AG09319 (cell line): ENCODE measurements at places on chromosomes 1 and 21.

DNA sequence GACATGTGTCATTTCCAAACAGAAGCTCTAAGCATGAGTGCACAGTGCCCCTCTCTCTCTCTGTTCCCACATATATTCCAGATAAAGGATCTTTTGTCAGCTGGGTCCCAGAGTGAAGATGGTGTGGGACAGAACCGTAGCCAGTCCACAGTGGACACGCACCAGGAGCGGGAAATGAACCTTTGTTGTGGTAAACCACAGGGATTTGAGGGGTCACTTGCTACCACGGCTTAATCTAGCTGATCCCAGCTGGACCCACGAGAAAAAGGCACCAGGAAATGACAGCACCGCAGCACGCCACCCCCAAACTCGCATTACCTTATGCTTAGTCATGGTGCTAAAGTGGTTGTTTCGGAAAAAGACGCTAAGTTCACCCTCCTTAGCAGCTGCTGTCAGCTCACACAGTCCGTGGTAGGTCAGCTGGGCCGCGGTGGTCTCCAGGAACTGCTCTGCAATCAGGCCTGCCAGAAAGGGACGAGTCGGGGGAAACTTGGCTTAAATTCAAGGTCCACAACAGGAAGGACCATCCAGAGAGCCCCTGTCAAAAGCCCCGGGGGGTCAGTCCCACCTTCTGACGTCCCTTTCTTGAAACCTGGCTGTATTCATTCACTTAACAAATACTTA is 7.5 kb downstream of the MINDY1 start:
- DNase-seq = no peak

GRCh38 chr1:247824023-247824422 is at the start of gene OR14A16:
Gene OR14A16, minus strand, starts transcription at chr1:247824119. Its CDS starts 8,390 bp downstream, at chr1:247815729.
- no peak for DNase-seq

- DNase-seq = no peak
Observed at GRCh38 chr1:150148837-150149270, 862 bp upstream of the PLEKHO1 start.

DNA sequence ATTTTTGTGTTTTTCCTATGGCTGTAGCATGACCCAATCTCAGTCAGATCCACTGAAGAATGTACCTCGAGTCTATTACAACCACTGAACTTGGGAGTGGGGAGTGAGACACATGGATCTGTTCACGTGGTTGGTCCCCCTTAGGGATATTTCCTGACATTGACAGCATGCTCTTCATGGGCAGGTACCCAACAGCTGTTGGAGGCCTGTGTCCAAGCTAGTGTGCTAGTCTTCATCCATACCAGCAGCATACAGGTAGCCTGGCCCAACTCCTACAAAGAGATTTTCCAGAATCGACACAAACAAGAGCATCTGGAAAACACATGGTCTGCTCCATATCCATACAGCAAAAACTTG is 34.2 kb upstream of the HSD3B1 start:
- no peak for DNase-seq

GRCh38 chr1:204089044-204089751 is 16.3 kb downstream of the SOX13 start:
- no peak for DNase-seq

DNA sequence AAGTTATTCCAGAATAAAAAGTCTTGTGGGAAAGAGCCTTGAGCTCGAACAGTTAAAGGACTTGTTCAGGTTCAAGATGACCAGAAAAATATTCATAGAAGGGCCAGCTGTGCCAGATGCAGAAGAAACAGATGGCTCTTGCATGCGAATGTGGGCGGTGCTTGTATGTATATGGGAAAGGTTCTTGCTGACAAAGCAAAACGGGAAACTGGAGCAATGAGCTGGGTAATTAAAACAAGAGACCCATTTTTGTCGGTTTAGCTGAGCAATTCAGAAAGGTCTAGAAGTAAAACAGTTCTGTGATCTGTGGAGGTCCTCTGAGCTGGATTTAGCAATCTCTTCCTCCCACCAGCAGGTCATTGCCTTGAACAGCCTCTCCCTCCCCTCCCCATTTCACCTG is 107.2 kb upstream of the MARK1 start:
- no peak for DNase-seq

DNA sequence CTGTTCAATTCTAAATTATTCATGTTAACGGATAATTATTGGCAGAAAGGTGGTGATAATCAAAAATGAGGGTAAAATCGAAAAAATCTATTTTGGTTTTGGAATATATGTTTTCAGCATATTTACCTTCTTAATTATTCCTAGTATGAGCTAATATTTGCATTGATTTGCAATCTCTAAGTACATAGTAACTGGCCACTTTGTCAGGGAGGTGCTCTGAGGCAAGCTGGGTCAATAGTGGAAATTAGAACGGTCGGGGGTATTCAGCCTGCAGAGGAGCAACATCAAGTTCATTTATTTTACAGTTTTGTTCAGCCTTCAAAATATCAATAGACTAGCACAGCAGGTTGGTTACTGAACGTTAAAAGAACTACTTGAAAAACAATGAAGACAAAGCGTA is 1.8 kb downstream of the OTUD7B start:
- no peak for DNase-seq

DNA sequence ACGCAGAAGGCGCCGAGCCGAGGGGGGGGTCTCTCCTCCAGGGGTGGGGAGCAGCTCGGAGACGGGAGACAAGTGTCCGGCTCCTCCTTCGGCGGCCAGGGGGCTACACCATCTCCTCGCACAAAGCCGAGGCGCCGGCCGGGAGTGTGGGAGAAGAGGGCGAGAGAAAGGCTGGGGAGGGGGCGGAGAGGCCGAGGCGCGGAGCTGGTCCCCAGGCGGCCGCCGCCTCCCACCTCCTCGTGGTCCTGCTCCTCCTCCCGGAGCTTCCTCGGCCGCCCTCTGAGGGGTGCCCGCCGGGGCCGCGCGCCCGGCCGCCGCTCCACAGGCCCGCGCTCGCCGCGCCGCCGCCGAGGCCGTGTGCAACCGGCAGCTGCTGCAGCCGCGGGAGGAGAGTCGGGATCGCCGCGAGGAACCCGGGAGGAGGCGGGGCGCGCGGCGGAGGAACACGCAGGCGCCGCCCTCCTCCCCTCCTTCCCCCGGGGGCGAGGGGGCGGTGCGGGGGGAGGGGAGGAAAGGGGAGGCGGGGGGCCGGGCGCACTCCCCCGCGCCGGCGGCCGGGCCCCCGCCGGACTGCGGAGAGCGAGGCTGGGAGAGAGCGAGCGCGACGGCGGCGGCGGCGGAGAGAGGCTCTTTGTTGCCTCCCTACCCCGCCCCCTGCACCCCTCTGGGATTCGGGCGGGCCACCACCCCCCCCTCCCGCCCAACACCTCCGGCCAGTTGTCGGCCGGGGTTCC is at the start of gene ENAH:
ENAH (minus strand) TSS at position 395 of the 734 bp plus-strand sequence. CDS start 433 bp downstream, outside the sequence.
- DNase-seq = peak; percentile 68

GRCh38 chr1:1901641-1902294 is 10.9 kb upstream of the GNB1 start:
- DNase-seq = no peak

DNA sequence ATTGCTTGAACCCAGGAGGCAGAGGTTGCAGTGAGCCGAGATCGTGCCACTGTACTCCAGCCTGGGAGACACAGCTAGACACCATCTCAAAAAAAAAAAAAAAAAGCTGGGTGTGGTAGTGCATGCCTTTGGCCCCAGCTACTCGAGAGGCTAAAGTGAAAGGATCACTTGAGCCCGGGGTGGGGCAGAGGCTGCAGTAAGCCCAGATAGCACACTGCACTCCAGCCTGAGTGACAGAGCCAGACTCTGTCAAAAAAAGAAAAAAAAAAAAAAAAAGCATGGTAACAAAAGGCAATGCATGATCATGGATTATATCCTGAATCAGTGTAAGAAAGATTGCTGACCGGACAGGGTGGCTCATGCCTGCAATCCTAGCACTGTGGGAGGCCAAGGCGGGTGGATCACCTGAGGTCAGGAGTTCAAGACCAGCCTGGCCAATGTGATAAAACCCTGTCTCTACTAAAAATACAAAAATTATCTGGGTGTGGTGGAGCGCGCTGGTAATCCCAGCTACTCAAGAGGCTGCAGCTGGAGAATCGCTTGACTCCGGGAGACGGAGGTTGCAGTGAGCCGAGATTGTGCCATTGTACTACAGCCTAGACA is 76.3 kb downstream of the RUSC1 start:
- DNase-seq = no peak

- DNase-seq = peak; percentile 36
Observed at GRCh38 chr1:150621497-150622302, 7.7 kb downstream of the ENSA start.

DNA sequence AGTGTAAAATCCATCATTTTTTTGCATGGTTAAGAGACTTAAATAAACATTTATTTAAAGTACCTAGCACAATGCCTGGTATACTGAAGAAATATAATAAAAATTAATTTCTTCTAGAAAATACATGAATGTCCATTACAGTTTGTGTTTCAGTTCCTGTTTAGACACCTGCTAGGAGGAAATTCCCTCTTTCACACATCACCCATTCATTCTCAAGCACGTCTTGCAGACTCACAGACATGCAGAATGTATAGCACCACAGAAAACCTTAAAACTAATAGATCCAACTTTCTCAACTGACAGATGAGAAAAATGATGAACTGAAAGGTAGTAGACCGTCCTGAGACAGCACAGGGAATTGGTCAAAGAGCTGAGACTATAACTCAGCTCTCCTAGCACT is 172.2 kb upstream of the C8B start:
- no peak for DNase-seq

GRCh38 chr1:178542554-178543289 is 29.8 kb downstream of the TEX35 start:
- DNase-seq = peak; percentile 85

- DNase-seq = no peak
Observed at GRCh38 chr1:195738966-195739650, 869.1 kb downstream of the KCNT2 start.
